ENCODE measurements at places on chromosomes 6 and 20. TPM values are rescaled to one million over a fixed set of nuclear protein-coding genes. Genes with fewer than 3 reads are reported as not detected.
A peak's percentile ranks its signal among the peaks of the same experiment; 100 is the strongest.

- peak; percentile 99 for DNase-seq
Measured at GRCh38 chr20:2814587-2815051, at the start of gene C20orf141. TSS of gene C20orf141 (plus strand) at chr20:2814987. CDS start at chr20:2815185, 198 bp downstream.

DNA sequence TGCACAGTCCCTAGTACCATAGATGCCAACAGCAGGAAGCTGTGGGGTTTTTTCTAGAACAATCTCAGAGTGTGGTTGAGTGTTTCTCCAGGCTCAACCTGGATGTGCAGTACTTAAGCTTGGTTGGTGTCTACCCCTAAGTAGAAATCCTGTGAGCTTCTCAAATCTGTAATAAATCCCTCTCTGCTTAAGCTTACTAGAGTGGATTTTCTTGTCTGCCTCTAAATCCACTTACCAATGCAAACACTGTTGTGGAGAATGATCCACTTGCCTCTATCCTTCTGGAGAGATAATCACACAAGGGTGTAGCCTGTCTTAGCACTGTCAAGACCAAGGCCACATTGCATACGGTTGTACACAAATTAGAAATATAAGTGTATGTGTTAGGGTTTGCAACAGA lies 43.3 kb upstream of the CLIC5 start:
- DNase-seq, result no peak

DNA sequence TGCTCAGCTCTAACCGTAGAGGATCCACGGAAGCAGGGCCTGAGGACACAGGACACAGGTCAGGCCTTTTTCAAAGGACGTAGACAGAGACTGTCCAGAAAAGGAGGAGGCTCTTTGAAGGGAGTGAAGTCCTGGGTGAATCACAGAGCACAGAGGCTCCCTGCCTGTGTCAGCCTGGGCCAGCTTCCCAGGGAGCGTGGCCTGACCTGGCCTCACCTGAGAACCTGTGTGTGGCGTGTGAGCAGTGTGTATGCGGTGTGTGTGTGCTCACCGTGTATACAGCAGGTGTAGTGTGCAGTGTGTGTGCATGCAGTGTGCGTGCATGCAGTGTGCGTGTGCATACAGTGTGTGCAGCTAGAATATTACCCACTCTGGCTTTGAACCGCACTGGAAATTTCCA lies 56.0 kb upstream of the FNDC1 start:
- DNase-seq, result no peak

DNA sequence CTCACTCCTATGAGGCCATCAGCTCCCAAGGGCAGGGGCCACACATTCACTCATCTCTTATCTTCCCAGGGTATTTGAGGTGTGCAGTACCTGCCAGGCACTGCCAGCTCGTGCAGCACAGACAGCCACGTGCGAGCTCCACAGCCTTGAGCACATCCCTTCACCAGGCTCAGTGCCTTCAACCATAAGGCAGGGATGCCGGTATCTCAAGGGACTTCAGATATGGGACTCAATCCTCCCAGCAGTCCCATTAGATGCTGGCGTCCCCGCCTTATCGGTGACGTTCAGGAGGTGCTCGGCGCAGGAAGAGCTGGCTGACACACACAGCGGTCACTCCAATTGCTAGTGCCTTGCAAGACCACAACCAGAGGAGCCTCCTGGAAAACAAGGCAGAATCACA lies 47.0 kb downstream of the EZR start:
- DNase-seq, result no peak

DNA sequence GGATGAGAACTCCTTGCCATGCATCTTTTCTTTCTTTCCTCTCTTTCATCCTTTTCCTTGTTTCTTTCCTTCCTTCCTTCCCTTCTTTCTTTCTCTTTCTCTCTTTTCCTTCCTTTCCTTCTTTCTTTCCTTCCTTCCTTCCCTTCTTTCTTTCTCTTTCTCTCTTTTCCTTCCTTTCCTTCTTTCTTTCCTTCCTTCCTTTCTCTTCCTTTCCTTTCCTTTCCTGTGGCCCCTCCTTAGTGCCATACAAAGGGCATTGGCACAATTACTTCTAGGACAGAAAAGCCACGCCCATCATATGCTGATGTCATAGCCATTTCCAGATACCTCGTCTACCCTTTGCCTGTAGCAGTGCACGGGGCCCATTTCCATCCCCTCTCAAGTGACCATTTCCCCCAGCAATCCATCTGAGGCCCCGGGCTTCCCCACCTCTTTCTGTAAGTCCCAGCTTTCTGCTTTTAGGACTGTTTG lies 2.2 kb upstream of the CENPB start:
- DNase-seq, result no peak

GRCh38 chr6:87697581-87698546 lies 4.2 kb downstream of the AKIRIN2 start:
- peak; percentile 92 for DNase-seq

Gene POPDC3
- total RNA-seq, result 33.7 TPM

Gene C20orf96
- total RNA-seq, result 0.98 TPM

Gene GSTA3
- total RNA-seq, result not detected

DNA sequence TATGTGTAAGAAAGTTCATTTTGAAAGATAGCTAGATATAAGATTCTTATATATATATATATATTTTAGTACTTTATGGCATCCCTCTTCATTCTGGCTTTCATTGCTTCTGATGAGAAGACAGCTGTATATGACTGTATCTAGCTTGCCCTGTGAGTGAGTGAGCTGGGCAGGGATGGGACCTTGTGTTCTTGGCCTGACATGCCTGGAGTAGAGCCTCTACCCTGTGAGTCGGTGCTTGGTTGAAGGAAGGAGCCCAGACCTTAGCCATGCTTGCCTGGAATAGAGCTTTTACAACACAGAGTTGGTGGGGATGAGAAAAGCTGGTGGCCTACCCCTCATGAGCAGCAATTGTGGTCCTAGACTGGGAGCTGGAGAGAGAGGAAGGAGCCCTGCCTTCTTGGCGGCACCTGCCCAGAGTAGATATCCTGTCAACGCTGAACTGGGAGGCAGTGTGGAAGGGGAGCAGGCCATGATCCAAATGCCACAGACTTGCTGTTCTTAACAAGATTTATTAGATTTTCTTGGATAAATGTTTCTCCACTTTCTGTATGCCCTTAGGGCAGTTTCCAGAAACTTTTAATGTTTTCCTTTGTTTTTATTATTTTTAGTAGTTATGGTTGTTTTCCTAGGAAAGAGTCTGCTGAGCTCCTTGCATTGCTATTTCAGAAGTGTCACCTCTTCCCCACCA lies 31.6 kb downstream of the FIG4 start:
- DNase-seq, result no peak

Gene FAM162B
- total RNA-seq, result 1.6 TPM

Gene DNAH8
- total RNA-seq, result 0.08 TPM

Gene MCHR2
- total RNA-seq, result not detected

DNA sequence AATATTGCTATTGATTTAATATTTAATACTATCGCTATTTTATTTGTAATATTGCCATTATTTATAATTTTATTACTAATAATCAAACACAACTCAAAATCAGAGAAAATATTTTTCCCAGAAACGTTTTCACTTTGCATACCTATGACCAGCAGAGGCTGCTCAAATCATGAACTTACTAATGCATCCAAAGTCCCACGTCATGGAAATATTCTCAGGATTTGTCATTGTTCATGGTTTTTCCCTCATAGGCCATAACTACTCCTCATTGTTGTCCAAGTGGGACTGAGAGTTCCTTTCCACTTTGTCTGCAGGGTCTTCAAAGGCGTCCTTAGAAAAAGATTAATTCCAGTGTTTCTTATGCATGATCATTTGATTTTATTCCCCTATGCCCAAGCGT lies 344.8 kb downstream of the THBS2 start:
- DNase-seq, result peak; percentile 94

DNA sequence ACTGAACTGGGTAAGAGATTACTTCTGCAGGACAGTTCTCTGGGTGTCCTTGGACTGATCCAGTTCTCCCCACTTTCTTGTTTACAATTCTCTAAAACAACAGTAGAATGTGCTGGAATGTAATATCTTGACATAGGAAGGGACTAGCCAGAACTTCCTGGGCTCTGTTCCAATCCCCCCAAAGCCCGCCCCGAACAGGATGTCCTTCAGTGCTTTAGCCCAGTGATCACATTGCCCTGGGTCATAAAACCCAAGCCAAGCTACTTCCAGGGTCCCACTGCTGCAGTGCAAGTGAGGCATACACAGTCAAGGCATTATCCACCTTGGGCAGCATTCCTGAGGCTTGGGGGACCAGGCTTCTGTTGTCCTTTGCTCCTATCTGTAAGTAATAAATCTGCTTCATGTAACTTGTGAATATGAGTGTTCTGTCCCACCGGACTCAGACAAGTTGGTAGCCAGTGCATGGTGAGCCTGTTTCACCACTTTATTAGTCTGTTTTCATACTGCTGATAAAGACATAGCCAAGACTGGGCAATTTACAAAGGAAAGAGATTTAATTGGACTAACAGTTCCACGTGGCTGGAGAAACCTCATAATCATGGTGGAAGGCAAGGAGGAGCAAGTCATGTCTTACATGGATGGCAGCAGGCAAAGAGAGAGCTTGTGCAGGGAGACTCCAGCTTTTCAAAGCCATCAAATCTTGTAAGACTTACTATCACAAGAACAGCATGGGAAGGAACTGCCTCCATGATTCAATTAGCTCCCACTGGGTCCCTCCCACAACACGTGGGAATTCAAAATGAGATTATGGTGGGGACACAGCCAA lies 23.5 kb downstream of the FITM2 start:
- peak; percentile 9 for DNase-seq

Gene PTCRA
- not detected for total RNA-seq

DNA sequence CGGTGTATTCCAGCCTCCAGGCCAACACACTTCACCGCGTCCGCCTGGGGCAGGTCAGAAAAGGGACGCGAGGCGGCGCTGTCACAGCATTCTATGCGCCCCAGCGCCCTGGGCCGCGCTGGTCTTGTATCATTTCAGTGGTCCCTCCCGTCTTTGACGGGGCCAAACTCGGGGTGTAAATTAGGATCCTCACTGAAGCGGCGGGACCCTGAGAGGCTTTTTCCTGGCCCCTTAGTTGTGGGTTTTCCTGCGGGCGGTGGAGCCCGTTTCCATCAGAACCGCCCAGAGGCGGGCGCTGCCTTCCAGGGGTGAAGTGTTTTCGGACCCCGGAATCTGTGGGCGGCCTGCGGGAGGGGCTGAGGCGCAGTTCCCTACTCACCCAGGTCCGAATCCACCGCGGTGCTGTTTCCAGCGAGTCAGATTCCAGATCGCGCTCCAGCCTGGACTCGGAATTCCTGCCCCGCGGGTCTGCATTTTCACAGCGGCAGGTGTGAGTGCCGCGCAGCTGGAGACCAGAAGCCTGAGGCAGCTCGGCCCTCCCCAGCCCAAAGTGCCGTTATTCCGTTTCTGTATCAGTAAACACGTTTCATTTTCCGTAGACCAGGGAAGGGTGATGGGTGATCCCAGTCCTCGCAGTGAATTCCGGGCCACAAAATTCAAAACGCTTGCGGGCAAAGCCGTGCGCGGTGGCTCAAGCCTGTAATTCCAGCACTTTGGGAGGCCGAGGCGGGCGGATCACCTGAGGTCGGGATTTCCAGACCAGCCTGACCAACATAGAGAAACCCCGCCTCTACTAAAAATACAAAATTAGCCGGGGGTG lies 3.9 kb upstream of the MICB start:
- DNase-seq, result peak; percentile 73

GRCh38 chr6:44264154-44265006 lies 971 bp downstream of the NFKBIE start:
- no peak for DNase-seq

DNA sequence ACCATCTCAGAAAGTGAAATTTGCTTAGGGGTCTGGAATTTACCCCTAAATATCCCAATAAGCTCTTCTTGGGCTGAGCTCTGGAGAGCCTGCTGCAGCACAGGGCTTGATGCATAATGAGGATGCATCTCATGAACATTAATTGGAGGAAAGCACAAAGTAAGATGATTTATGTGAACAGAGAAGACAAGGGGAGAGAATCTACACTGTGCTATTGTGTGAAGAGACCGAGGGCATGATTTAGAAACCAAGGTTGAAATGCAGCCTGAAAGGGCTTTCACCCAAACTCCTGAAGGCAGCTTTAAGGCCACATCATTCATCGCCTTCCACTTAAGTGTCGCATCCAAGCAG lies 27.8 kb upstream of the GPR63 start:
- DNase-seq, result no peak

DNA sequence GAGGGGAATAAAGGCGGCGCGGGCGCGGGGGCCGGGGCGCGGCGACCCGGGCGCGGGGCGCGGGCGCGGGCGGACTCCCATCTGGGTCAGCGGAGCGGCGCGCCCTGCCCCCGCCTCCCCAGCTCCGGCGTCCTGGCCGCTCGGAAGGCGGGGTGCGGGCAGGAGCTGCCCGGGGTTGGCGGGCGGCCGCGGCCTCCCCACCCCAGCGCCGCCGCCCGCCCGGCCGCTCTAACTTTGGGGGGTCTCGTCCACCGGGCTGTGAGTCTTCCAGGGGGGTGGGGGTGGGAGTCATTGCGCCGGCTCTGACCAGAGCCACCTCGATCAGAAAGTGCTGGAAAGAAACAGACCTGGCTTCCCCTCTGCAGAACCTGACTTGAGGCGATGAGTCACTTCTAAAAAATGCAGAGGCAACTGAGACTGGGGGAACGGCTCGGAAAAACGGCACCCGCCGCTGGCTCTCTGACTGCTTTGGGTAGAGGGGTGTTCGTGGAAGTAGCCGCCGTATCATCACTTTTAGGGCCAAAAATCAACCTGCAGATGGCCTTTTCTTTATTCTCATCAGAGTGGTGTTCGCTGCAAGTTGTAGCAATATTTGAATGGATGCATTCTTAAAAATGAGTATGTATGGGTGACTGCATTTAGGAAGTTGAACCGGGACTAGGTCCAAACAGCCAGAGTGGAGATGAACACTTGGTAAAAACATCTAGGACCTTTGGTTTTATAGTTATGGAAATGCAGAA lies 667 bp downstream of the CAP2 start:
- peak; percentile 55 for DNase-seq

GRCh38 chr6:13730704-13731103 lies 19.1 kb upstream of the RANBP9 start:
- no peak for DNase-seq

Gene APCDD1L
- 1.6 TPM for total RNA-seq

Gene AGER
- 0.16 TPM for total RNA-seq

Gene THEMIS
- under 0.01 TPM for total RNA-seq

Gene WFDC5
- not detected for total RNA-seq

Gene DEFB132
- not detected for total RNA-seq

- peak; percentile 95 for DNase-seq
Measured at GRCh38 chr20:17542993-17543412, 11.8 kb upstream of the BFSP1 start.

- DNase-seq, result no peak
Measured at GRCh38 chr6:35710241-35710847, 21.6 kb upstream of the FKBP5 start.

DNA sequence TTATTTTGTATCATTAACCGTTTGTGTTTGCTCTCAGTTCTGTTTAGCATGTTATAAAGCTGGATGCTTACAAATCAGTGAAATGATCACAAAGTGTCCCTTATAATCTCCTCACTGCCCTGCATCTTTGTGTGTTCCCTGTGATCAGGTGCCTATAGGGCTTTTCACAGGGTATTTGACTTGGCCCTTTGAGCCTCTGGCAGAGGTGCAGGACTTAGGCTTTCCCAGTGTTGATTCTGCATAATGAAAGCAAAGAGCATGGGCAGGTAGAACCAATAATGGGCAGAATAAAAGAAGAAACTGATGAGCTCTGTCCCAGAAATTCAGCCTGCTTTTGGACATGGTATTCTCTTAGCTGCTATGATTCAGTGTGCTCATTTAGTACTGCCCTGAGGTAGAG lies 16.9 kb upstream of the PBOV1 start:
- DNase-seq, result no peak

All from fibroblast of the aortic adventitia (primary cell).